ENCODE measurements at places on chromosomes 7 and 10.

DNA sequence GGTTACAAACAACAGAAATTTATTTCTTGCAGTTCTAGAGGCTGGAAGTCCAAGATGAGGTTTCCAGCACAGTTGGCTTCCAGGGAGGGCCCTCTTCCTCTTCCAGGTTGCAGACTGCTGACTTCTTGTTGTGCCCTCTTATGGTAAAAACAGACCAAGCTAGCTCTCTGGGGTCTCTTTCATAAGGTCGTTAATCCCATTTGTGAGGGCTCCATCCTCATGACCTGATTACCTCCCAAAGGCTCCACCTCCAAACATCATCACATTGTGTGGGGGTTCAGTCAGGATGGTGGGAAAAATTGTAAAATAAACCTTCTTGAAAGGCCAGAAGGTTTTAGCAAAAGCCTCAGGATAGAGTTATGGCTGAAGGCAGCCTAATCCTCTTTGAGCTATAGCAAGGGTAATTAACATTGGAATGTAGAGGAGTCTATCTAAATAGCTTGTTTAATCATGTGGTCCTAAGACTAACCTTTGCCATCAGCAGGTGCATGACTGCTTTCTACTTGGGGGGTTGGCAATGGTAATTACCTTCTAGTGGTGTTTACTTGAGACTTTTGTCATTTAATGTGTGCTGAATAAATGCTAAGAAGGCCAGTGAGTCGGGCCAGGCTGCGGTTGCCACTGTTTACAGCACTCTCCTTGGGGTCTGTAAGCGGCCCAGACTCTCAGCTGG is 80.8 kb downstream of the PPP1R17 start:
- no peak overlapping the region for H3K27ac ChIP-seq
- H3K4me1 ChIP-seq: 0 out of 2 replicates have a peak, but pooled peaks cover 6% of the 10 kb centered on the region
- no peaks in the 10 kb centered on the region for H3K27me3 ChIP-seq
- H3K4me3 ChIP-seq: no peak overlapping the region
- H3K36me3 ChIP-seq: no peaks in the 10 kb centered on the region

DNA sequence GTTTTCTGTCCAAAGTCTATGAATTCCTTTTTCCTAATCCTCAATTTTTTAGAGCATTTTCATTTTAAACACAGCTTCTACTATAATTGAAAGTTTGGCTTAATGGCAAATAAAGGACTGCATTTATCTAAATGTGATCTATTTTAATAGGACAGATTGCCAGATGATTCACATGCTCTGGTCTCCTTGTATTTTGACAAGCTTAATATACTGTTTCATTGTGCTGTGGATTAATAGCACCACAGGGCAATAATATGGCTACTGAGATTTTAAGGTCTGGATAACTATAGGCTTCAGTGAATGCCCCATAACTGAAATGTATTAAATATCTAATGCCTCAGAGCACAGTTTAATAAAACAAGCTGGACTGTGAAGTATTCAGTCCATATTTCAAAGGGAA is 1362.8 kb downstream of the XPNPEP1 start:
- H3K4me1 ChIP-seq: peaks cover 39% of the 10 kb centered on the region
- H3K27me3 ChIP-seq: no peaks in the 10 kb centered on the region
- no peak overlapping the region for H3K27ac ChIP-seq
- peak; percentile 16 for DNase-seq
- no peaks in the 10 kb centered on the region for H3K36me3 ChIP-seq

DNA sequence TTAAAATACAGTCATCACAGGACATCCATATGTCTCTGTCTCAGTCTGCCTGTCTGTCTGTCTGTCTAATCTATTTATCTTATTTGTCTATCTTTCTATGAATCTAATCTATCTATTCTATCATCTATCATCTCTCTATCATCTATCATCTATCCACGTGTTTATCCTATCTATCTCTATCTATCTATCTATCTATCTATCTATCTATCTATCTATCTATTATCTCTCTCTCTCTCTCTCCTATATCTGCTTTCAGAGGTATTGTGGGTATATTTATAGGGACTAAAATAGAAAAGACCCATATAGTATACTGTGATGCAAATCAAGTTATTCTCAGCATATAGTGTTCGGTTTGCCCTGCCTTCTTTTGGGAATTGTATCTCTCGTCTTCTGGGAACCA is 167.5 kb downstream of the VPS50 start:
- no peaks in the 10 kb centered on the region for H3K4me1 ChIP-seq
- no peak overlapping the region for H3K4me3 ChIP-seq
- H3K27ac ChIP-seq: no peak overlapping the region
- no peak for DNase-seq
- H3K27me3 ChIP-seq: peaks cover 2% of the 10 kb centered on the region
- H3K36me3 ChIP-seq: no peaks in the 10 kb centered on the region

DNA sequence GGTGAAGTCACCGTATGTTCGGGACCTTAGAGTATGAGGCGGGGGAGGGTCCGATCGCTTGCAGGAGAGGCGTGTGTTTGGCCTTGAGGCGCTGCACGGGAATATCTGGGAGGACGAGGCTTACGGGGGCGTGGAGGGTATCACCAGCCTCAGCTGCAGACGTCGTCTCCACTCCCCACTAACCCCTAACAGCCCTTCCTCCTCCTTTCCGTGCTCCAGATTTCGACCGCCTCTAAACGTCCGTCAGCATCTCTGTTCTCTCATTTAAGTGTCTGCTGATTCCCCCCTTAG is 23.5 kb upstream of the ZNF12 start:
- no peak for DNase-seq
- H3K27me3 ChIP-seq: no peaks in the 10 kb centered on the region
- peaks cover 18% of the 10 kb centered on the region for H3K4me1 ChIP-seq
- H3K4me3 ChIP-seq: peak overlapping the region; percentile 95
- peaks cover 27% of the 10 kb centered on the region for H3K36me3 ChIP-seq

DNA sequence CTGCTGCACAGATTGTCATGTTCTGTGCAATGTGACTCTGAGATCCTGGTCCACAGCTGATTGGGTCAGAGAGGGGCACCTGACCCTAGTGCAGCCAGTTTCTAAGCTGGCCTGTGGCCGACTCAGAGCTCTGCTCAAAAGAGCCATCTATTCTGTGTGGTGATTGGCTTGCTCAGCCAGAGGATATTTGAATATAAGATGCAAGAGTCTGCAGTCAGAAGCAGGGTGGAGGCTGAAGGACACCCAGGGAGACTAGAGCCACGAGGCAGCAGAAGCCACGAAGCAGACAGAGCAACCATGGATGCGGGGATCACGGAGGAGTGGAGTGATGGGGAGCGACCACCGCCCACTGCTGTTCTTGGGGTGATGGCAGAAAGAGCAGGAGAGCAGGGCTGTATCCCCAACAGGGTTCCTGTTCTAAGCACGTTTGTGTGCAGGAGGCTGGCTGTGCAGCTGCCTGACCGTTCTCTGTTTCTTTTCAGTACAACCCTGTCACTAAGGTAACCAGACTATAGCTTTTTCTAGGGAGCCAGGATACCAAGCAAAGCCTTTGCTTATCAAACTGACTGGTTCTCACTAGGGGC is 19.5 kb upstream of the RHEB start:
- no peak overlapping the region for H3K4me3 ChIP-seq
- no peak overlapping the region for H3K27ac ChIP-seq
- H3K36me3 ChIP-seq: no peaks in the 10 kb centered on the region
- no peaks in the 10 kb centered on the region for H3K4me1 ChIP-seq

DNA sequence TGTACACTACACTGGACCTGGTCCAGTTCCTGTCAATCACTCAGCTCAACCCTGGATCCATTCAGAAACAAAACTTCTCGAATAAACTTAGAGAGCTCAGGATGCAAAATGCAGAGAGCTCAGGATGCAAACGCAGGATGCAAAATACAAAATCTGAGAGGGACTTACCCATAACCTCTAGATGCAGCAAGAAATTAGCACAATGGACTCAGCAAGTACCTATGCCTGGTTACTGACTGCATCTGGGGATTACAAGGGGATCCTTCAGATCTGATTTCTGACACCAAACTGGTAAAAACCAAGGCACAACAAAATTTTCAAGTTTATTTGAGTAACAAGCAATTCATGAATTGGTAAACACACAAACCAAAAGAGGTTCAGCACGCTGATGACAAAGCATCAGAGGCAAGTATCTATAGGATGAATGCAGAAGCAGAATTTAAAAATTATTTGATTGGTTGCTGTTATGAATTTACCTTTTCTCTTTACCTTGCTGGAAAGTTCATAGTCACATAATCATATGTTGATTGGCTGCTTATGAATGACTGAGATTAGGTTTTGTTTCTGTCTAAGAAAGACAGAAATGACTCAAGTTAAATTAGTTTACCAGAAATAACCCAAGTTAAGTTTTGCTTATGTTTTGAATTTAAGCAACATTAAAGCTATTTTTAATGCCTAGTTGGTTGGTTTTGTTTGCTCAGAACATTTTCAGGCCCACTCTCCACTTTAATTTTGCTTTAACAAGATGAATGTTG is 11.4 kb downstream of the GIMAP6 start:
- no peaks in the 10 kb centered on the region for H3K27me3 ChIP-seq
- H3K36me3 ChIP-seq: no peaks in the 10 kb centered on the region
- no peak overlapping the region for H3K4me3 ChIP-seq
- H3K27ac ChIP-seq: no peak overlapping the region

DNA sequence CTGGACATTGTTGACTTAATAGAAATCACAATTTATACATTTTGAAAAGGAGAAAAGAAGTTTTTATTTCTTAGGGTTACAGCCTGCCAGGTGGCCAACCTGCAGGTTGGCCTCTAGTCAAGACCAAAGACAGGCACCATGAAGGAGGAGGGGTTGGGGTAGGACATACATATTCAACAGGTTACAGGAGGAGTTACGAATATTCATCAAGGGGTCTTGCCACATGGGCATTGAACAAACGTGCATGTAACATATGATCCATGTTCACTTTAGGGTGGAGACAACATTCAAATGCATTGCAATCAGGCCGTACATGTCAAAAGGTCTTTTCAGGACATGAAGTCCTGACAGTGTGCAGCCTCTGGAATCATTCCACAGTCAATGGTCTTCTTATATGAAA is 246.2 kb upstream of the AKR1E2 start:
- H3K27ac ChIP-seq: no peak overlapping the region
- peaks cover 7% of the 10 kb centered on the region for H3K4me1 ChIP-seq
- DNase-seq: no peak
- no peaks in the 10 kb centered on the region for H3K27me3 ChIP-seq
- H3K4me3 ChIP-seq: no peak overlapping the region

- DNase-seq: no peak
- H3K4me1 ChIP-seq: peaks cover 31% of the 10 kb centered on the region
- no peak overlapping the region for H3K27ac ChIP-seq
- no peak overlapping the region for H3K4me3 ChIP-seq
Observed at GRCh38 chr10:27614776-27615175, 110.7 kb downstream of the RAB18 start.

GRCh38 chr10:74855027-74855426 is 28.6 kb downstream of the KAT6B start:
- H3K4me3 ChIP-seq: no peak overlapping the region
- 0 out of 2 replicates have a peak, but pooled peaks cover 6% of the 10 kb centered on the region for H3K4me1 ChIP-seq
- H3K36me3 ChIP-seq: no peaks in the 10 kb centered on the region
- no peaks in the 10 kb centered on the region for H3K27me3 ChIP-seq

DNA sequence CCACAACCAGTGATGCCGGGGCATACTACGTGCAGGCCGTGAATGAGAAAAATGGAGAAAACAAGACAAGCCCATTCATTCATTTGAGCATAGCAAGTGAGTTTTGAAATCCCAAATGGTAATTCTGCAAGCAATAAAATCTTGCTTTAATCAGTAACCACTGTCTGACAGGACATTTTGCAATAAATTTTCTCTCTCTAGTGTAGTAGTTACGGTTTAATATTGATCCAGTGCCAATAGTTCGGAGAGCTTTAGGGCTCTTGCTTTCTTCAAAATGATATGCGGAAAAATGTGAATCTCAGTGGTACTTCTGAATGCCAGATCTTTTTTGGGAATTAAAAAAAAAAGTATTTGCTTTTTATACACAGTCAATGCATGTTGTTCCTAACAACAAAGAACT is 520.4 kb downstream of the SDK1 start:
- H3K27ac ChIP-seq: no peak overlapping the region
- no peaks in the 10 kb centered on the region for H3K4me1 ChIP-seq
- no peak overlapping the region for H3K4me3 ChIP-seq
- H3K36me3 ChIP-seq: no peaks in the 10 kb centered on the region
- DNase-seq: no peak
- H3K27me3 ChIP-seq: no peaks in the 10 kb centered on the region

- H3K4me1 ChIP-seq: peaks cover 77% of the 10 kb centered on the region
- peak overlapping the region; percentile 78 for H3K27ac ChIP-seq
- no peak for DNase-seq
- H3K4me3 ChIP-seq: peak overlapping the region; percentile 74
- H3K36me3 ChIP-seq: peaks cover 4% of the 10 kb centered on the region
Observed at GRCh38 chr10:68107651-68108050, 1.6 kb upstream of the MYPN start.

DNA sequence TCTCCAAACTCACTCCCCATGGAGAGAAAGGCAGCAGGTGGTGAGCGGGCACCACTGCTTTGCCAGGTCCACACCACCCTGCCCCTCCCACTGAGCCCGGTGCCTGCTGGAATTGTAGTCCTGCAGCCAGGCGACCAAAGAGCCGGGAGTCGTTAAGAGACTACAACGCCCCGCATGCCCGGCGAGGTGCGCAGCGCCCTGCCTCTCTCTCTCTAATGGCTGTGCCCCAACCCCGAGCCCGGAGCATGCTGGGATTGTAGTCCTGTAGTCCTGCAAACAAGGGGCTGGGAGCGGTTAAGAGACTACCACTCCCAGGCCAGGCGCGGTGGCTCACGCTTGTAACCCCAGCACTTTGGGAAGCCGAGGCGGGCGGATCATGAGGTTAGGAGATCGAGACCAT is 8.1 kb upstream of the ZNF727 start:
- no peaks in the 10 kb centered on the region for H3K4me1 ChIP-seq
- no peak for DNase-seq
- no peak overlapping the region for H3K27ac ChIP-seq
- H3K27me3 ChIP-seq: no peaks in the 10 kb centered on the region
- no peaks in the 10 kb centered on the region for H3K36me3 ChIP-seq
- no peak overlapping the region for H3K4me3 ChIP-seq

DNA sequence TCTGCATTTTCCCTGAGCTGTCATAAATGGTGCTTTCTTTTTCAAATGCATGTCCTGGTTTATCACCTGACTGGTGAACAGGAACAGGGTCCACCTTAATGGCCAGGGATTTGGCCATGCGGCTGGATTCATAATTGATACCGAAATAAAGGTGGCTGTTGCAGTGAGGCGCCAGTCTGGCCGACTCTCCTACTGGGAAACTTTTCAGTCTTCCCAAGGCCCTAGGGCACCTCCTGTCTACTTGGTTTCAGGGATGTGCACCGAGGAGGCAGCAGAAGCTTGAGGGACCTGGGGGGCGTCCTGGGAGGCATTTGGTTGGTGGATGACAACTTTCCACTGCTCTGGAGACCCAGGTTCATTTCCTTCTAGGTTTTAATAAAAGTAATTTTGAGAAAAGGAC is 46.4 kb upstream of the FIGNL1 start:
- DNase-seq: no peak
- peaks cover 18% of the 10 kb centered on the region for H3K4me1 ChIP-seq
- H3K27me3 ChIP-seq: no peaks in the 10 kb centered on the region
- H3K27ac ChIP-seq: no peak overlapping the region
- H3K4me3 ChIP-seq: no peak overlapping the region
